Adrenal gland (tissue), 19 donors: ENCODE measurements at places on chromosomes 4 and X. TPM values are rescaled to one million over a fixed set of nuclear protein-coding genes. Genes with fewer than 3 reads are reported as not detected.

CFI gene
- 90.1 TPM for total RNA-seq

SLC7A11 gene
- total RNA-seq = 0.35 TPM

RS1 gene
- not detected for total RNA-seq

ALAS2 gene
- total RNA-seq = not detected

DNA sequence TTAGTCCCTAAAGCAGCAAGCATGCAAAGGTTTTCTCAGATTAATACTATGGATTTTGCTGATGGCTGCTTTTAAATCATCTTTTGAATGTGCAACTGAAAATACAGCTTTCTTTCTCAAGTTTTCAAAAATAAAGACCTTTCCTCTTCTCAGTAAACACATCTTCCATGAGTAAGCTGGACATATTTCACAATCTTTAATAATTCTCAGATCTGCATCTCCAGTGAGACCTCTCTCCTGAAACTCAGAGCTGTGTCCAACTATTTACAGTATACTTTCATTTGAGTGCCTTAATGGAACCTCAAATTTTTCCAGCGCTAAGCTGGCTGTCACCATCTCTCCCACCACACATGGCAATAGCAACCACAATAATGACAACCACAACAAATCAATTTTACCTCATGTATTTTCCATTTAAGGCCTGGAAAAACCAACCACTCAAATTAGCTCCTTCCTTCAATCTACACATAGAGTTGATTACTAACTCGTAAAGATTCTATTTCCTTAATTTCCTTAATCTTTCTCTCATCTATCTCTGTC is 192.4 kb upstream of the RPL34 start:
- no peak for DNase-seq
- H3K27ac ChIP-seq = no peak overlapping the region
- H3K4me1 ChIP-seq = no peaks in the 10 kb centered on the region
- no peak overlapping the region for H3K4me3 ChIP-seq
- no peaks in the 10 kb centered on the region for H3K27me3 ChIP-seq

DNA sequence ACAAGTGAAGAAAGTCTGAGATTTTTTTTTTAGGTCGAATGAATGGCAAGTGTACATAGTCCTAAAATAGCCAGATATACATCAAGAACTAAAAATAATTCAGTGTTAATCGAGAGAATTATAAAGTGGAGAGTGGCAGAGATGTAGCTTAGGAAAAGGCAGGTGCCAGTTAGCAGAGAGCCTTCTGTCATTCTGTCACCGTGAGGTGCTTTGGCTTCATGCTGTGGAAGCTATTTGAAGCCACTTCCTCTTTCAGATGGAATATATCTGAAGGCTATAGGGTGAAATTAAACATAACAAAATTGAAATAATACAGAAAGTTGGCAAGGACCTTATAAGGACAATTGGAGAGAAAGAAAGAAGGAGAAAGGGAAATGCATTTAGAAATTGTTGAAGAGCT is 756.3 kb downstream of the CCSER1 start:
- H3K27me3 ChIP-seq = no peaks in the 10 kb centered on the region
- no peak overlapping the region for H3K4me3 ChIP-seq
- H3K27ac ChIP-seq = no peak overlapping the region
- DNase-seq = no peak
- H3K4me1 ChIP-seq = no peaks in the 10 kb centered on the region

DNA sequence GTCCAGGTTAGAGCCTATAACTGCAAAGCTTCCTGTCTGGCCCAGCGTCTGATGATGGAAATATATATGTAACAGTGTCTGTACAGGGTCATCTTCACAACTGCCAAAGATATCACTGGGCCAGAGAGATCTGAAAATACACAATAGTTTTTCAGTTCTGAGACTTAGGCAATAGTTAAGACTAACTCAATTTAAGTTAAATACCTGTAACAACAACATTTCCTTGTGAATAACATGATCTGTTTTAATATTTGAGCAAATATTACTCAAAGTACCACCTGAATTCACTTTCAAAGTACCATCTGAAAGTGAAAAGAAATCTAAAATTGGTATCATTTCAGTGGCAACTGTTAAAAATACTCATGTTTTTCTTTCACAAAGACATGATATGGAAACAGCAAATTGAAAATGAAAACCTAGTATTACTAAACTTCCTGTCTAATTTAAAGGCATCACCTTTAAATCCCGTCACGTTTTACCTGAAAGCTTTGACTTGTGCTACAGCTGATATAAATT is 9.6 kb downstream of the ZAR1 start:
- DNase-seq = no peak
- H3K4me1 ChIP-seq = no peaks in the 10 kb centered on the region

CFAP97 gene
- total RNA-seq = 27.7 TPM

- no peaks in the 10 kb centered on the region for H3K27me3 ChIP-seq
- no peaks in the 10 kb centered on the region for H3K36me3 ChIP-seq
- H3K27ac ChIP-seq = no peak overlapping the region
Observed at GRCh38 chrX:153478746-153479145, 8.4 kb upstream of the HAUS7 start.

ZNF718 gene
- total RNA-seq = 13.9 TPM

DNA sequence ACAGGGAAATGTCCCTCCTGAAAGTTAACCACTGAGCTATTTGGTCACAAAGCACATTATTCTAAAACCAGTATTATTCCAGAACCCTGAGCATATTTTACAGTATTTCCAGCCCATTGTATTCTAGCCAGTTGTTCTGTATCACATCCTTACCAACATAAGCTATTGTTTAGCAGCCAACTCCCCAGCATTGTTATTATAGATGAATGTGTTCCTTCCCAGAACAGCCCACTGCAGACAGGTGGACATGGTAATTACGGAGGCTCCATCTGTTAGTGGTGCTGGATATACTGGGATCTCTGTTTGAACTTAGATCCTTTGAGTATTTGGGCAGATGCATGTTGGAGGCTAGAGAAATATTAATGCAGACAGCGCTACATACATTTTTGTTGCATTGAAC is 126.1 kb downstream of the MGST2 start:
- no peaks in the 10 kb centered on the region for H3K27me3 ChIP-seq
- H3K27ac ChIP-seq = no peak overlapping the region
- DNase-seq = no peak
- no peaks in the 10 kb centered on the region for H3K4me1 ChIP-seq
- no peak overlapping the region for H3K4me3 ChIP-seq
- no peaks in the 10 kb centered on the region for H3K36me3 ChIP-seq

- no peaks in the 10 kb centered on the region for H3K36me3 ChIP-seq
- DNase-seq = no peak
- H3K4me3 ChIP-seq = no peak overlapping the region
- H3K27me3 ChIP-seq = peaks cover 16% of the 10 kb centered on the region
Observed at GRCh38 chrX:114906984-114907510, 110.4 kb downstream of the IL13RA2 start.

NCAPG gene
- 1.4 TPM for total RNA-seq

SPANXD gene
- total RNA-seq = not detected

DNA sequence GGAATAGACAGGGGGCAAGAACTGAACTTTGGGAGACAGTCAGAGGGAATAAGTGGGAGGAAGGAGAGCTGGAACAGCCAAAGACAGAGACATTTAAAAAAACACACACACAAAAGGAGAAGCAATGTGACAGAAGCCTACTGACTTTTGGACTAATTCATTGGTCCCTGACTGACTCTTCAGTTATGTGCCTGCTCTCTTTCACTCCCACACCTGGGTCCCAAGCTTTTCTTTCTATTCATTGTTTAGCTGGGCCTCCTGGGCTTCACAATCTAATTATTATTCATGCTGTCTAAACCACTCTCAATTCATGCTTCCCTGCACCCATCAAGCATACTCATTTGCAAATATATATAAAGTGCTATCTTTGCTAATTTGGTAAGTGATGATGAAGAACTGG is 139.2 kb upstream of the IRS4 start:
- no peak for DNase-seq
- H3K36me3 ChIP-seq = no peaks in the 10 kb centered on the region
- H3K4me1 ChIP-seq = no peaks in the 10 kb centered on the region
- H3K27ac ChIP-seq = no peak overlapping the region

PCDH10 gene
- total RNA-seq = 1.2 TPM

RBMXL3 gene
- not detected for total RNA-seq

SSX4 gene
- total RNA-seq = not detected

TMPRSS11B gene
- not detected for total RNA-seq

DNA sequence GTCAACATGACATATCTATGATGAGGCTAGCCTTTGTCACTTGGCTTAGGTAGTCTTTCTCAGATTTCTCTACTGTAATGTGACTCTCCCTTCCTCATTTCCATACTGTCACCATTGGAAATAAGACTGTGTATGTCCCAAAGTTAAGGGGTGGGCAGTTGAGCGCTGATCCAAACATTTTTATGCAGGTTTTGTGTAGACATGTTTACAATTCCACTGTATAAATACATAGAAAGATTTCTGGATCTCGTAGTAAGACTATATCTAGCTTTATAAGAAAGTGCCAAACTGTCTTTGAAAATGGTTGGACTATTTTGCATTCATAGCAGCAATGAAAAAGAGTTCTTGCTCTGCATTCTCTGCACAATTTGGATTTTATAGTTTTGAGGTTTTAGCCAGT is 227.2 kb downstream of the GPM6A start:
- H3K4me3 ChIP-seq = no peak overlapping the region
- H3K4me1 ChIP-seq = no peaks in the 10 kb centered on the region
- no peaks in the 10 kb centered on the region for H3K27me3 ChIP-seq
- no peaks in the 10 kb centered on the region for H3K36me3 ChIP-seq

- no peaks in the 10 kb centered on the region for H3K36me3 ChIP-seq
- H3K4me3 ChIP-seq = no peak overlapping the region
- DNase-seq = no peak
- H3K4me1 ChIP-seq = no peaks in the 10 kb centered on the region
Observed at GRCh38 chr4:5365071-5366008, 314.1 kb downstream of the STK32B start.

DNA sequence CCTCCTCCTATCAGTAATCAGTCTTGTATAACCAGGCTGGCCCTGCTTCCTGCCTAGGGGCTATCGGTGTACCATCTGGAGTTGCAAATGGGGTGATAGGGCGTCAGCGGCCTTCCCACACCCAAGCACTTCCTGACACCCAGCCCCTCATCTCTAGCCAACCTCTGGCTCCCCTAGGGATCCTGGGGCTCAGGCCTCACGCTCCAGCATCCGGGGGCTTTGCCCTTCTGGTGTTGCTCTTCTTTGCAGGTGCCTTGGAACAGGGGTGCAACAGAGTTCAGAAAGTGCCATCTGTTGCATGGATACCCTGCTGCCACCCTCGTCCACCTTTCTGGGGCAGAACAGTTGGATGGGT is 4.1 kb downstream of the IL9R start:
- H3K27me3 ChIP-seq = no peaks in the 10 kb centered on the region
- no peaks in the 10 kb centered on the region for H3K36me3 ChIP-seq
- no peak for DNase-seq
- H3K4me3 ChIP-seq = no peak overlapping the region
- no peak overlapping the region for H3K27ac ChIP-seq

ASB9 gene
- total RNA-seq = 2.3 TPM

VCX gene
- total RNA-seq = not detected

GRCh38 chr4:114615435-114615834 is 16.8 kb downstream of the UGT8 start:
- H3K27ac ChIP-seq = no peak overlapping the region
- H3K27me3 ChIP-seq = no peaks in the 10 kb centered on the region
- H3K36me3 ChIP-seq = no peaks in the 10 kb centered on the region
- no peaks in the 10 kb centered on the region for H3K4me1 ChIP-seq

- no peaks in the 10 kb centered on the region for H3K36me3 ChIP-seq
- H3K4me3 ChIP-seq = no peak overlapping the region
- H3K27ac ChIP-seq = no peak overlapping the region
Observed at GRCh38 chr4:161704040-161704439, 459.8 kb downstream of the FSTL5 start.

- H3K27ac ChIP-seq = no peak overlapping the region
- DNase-seq = no peak
- H3K4me3 ChIP-seq = no peak overlapping the region
- H3K36me3 ChIP-seq = no peaks in the 10 kb centered on the region
Observed at GRCh38 chrX:150225756-150226155, 137.4 kb upstream of the MAMLD1 start.

TEX13B gene
- not detected for total RNA-seq

DNA sequence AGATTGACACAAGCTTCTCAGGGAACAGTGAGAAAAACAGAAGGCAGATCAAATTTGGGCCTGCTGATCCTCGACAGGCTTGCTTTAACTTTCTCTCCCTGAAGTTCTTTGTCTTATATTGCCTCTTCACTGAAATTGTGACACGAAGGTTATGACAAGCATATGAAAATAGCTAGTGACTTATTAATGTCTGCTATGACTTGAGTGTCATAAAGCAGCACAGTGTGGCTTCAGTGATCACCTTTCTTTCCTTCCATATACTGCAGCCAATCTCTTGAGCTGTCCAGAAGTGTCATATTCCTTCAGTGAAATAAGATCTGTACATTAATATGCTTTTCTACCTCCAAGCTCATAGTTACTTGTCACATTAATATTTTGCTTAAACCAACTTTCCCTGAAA is 870.2 kb downstream of the C4orf33 start:
- no peaks in the 10 kb centered on the region for H3K36me3 ChIP-seq
- H3K27me3 ChIP-seq = no peaks in the 10 kb centered on the region
- H3K27ac ChIP-seq = no peak overlapping the region
- H3K4me3 ChIP-seq = no peak overlapping the region

DNA sequence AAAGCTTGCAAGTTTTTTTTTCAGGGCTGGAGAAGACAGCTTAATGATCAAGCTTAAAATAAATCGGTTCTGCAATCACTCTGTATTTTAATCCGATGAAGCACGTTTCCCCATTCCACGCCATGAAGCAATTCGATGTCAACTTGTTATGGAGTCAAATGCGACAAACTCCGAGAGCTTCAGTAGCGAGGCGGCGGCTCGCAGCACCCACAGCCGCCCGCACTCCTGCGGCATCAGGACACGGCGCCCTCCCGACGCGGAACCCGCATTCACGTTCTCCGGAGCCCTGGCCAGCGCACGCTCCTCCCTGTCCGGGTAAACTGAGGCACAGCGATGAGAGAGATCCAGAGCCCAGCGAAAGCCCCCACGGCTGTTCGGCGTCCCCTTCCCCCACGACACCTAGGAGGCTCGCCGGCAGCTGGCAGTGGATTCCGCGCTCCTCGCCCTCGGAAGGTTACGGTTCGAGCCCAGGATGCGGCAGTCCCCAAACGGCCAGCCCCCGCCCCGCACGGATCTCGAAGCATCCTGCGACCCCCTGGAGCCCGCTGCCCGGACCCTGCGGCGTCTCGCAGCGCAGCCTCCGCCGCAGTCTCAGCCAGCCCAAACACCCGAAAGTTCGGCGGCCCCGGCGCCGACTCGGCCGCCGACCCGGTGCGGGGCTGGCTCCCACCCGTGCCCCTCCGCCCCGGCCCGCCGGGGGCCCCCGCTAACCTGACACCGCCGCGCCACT is 507 bp downstream of the MFAP3L start:
- no peaks in the 10 kb centered on the region for H3K27me3 ChIP-seq
- peak; percentile 19 for DNase-seq
- H3K4me1 ChIP-seq = no peaks in the 10 kb centered on the region
- H3K27ac ChIP-seq = no peak overlapping the region
